ENCODE measurements at places on chromosomes 1 and 21.

- no peak for DNase-seq
These were observed 25.1 kb upstream of the CLIC4 start for GRCh38 chr1:24720152-24720551.

GRCh38 chr21:39696618-39697017 lies 48.4 kb upstream of the IGSF5 start:
- DNase-seq = no peak

DNA sequence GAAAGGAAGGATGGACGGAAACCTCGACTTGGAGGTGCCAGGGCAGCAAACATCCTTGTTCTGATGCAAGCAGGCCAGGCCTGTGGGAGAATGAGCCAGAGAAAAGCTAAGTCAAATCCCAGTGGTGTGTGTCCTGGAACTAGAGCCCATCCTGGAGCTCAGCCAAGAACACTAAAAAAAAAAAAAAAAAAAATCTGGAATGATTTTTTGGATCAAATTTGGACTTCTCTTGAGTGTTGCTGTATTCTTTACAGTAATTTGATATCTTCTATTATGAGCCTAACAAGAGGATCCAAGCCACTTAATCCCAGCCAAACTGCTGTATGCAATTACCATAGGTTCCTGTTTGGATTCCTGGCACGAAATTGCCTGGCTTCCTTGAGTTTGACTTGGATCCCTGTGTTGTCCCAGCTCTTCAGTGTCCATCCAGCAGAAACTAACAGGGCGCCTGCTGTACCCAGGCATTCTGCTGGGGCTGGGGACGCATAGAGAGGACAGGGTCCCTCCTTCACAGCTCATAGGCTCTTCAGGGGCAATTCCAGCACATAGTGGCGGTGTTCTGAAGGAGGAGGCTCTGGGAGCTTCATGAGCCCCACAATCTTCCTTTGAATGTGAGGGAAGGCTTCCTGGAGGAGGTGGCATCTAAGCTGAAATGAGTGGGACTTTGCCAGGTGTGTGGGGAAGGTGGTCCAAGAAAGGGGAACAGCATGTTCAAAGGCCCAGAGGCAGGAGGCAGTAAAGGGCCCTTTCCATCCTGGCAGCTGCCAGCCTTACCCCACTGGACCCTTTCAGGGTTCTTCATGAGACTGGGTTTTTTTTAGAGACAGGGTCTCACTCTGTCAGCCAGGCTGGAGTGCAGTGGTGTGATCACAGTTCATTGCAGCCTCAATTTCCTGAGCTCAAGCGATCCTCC lies 24.7 kb downstream of the EPHX1 start:
- no peak for DNase-seq

GRCh38 chr1:8182034-8182761 lies 135.7 kb upstream of the SLC45A1 start:
- no peak for DNase-seq

- no peak for DNase-seq
These were observed 187.7 kb downstream of the SDCCAG8 start for GRCh38 chr1:243443557-243443956.

DNA sequence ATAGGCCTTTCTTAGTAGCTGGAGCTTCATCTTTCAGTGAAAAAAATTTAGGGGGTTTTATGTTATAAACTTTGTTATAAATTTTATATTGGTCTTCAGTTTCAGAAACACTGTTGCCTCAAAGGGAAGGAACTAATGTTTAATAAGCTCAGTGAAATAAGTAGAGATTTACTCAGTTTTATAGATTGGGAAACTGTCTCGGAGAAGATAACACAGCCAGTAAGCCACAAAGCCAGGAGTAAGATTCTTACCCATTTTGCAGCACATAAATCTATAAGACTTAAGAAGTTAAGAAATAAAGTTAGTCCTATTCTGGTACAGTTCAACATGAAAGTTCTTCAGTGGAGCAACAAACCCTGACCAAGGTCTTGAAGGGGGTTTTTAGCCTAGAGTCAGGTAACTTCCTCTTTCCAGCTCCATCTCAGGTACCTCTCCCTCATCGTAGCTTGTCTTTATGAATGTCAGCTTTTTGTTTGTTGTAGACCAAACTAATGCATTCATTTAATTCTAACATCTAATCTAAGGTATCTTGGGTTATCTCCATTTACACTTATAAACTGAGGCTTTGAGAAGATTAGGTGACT lies 3.3 kb downstream of the KPNA6 start:
- no peak for DNase-seq

DNA sequence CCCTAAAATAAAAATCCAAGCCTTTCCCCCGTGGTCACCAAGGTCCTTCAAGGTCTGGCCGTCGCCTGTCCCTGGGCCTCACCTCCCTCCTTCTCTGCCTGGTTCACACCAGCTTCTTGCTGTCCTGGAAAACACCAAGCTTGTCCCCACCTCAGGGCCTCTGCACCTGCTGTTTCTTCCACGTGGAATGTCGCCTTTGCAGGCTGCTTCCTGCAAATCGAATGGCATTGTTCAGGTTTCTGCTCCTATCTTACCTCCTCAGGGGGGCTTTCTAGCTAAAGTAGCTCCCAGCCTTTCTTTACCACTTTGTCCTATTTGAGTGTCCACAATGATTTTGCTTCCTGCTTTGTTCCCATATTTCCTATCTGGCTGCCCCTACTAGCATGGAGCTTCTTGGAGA lies 3.3 kb upstream of the CASZ1 start:
- no peak for DNase-seq

- no peak for DNase-seq
These were observed 1.5 kb downstream of the NBL1 start for GRCh38 chr1:19645411-19646251.

DNA sequence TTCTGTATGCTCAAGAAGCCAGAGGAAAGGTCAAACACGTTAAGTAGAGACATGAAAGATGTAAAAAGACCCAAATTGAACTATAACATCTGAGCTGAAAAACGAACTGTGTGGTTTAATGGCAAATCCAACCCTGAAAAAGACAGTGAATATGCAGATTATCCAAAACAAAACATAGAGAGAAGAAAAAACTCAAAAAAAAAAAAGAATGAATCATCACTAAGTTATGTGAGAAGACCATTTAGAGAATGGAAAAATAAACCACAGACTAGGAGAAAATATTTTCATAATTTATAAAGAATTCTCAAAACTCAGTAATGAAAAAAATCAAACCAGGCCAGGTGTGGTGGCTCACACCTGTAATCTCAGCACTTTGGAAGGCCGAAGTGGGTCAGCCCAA lies 253.3 kb downstream of the PLPP3 start:
- DNase-seq = no peak

DNA sequence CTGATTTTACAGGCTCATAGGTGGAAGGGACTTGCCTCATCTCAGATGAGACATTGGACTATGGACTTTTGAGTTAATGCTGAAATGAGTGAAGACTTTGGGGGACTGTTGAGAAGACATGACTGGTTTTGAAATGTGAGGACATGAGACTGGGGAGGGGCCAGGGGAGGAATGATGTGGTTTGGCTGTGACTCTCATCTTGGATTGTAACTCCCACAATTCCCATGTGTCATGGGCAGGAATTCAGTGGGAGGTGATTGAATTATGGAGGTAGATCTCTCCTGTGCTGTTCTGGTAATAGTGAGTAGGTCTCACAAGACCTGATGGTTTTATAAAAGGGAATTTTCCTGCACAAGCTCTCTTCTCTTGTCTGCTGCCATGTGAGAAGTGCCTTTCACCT lies 20.8 kb downstream of the SCYL3 start:
- DNase-seq = no peak

- no peak for DNase-seq
These were observed 64.7 kb downstream of the SLC35A3 start for GRCh38 chr1:100034470-100034869.

DNA sequence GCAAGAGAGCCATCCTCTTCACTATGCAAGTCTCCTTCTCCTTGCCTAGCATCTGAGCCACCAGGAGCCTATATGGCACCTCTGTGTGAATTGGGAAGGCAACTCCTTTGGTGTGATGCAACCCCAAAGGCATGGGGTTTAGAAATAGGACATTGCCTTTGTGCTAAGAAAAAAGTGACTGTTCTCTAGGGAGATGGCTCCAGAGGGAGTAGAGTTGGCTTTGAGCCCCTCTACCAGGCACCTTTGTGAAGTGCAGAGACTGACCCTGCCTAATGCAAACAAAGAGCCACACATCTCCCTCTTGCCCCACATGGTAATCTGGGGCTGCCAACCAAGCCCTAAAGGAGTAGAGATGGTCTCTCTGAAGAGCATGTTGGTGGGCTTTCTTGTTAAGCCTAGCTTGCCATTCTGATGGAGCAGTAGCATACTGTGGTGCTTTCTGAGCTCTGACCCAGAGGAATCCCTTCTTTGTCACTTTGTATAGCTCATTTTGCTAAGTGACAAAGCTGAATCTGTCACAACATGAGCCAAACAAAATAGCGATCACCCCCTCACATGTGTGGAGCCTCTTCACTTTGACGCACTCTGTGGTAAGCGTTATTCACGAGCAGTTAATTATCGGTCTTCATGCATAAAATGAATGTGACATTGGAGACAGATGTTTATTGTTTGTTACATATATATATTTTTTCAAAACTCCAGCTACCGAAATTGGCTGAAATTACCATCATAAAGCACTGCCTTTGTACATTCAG lies 74.4 kb downstream of the RWDD3 start:
- DNase-seq = no peak

Data from nephron progenitor cell (in vitro differentiated cells).